Urinary bladder (tissue), 4 donors: ENCODE measurements at places on chromosomes 12 and 14. TPM values are rescaled to one million over a fixed set of nuclear protein-coding genes. Genes with fewer than 3 reads are reported as not detected.

NRXN3 gene
- 6.7 TPM for polyA plus RNA-seq

ACSS3 gene
- polyA plus RNA-seq = 7.8 TPM

TAS2R7 gene
- not detected for polyA plus RNA-seq

AVPR1A gene
- 7.8 TPM for polyA plus RNA-seq

DNA sequence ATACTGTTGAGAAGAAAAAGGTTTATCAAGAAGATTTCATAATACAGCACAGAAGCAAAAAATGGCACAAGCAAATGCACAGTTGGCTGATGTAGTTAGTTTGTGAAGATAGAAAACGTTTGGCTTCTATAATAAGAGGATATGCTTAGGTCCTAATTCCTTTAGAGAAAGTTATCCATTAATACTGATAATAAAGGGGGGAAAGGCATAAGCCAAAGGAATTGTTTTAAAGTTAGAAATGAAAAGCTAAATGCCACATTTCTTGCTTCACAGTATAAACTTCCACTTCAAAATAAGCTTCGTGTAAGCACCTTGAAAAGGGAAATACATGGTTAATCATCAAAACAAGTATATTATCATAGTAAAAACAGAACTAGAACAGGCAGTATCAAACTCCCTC lies 12.4 kb downstream of the LMO3 start:
- no peak for DNase-seq

DNA sequence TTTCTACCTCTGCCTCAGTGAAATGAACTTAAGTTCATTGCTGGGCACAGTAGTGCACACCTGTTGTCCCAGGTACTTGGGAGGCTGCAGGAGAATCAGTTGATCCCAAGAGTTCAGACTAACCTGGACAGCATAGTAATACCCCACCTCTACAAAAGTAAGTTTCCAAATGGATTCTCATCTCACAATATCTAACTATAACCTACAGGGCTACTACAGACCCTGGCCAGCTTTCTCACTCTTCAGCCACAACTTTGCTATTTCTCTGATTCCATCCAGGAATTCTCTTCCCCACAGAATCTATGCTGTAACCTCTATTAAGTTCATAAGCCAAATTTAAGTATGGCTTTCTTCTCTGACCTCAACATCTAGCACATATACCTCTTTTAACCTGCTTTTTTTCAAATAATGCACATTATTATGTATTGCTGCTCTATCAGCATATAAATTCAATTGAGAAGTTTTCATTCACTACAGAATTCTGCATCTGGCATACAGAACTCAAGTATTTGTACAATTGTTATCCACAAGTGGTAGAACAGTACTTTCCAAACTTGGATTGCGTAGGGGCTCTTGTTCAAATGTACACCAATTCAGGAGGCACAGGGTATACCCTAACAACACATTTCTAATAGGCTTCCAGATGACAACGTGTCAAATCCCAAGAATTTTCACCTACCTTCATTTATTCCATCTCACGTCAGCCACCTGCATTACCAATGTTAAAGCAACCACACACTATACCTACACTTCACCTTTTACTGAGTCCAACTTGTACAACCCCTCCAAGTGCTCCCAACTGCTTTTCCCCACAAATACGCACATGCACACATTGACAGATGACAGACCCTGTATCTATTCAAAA lies 3.8 kb downstream of the RPS29 start:
- no peak for DNase-seq

- no peak for DNase-seq
These were observed 31.1 kb upstream of the GPR132 start for GRCh38 chr14:105096206-105096875.

GRCh38 chr14:100141098-100141497 lies 18.3 kb downstream of the DEGS2 start:
- DNase-seq = no peak

DNA sequence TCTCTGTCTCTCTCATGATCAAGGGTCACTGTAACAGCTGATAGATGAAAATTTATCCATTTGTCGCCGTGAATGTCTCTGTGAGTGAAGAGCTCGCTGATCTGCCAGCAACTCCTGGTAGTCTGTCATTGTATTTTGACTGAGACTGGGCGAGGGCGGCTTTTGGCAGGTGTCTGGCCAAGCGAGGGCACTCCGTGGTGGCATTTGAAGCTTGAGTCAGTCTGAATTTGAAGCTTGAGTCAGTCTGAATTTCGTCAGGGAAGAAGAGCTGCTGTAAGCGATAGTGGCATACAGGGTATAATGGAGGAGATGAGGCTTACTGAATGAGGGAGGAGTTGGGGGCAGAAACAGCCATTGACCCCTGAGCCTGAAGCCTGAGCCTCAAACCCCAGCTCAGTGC lies 56.8 kb upstream of the FAM181A start:
- no peak for DNase-seq

- DNase-seq = peak; percentile 69
These were observed at the start of gene NEK9 for GRCh38 chr14:75126679-75127473. TSS of gene NEK9 (minus strand) at chr14:75127048. CDS start at chr14:75126921, 127 bp downstream.

GRCh38 chr14:50839691-50840090 lies 8.7 kb upstream of the NIN start:
- DNase-seq = no peak
